ENCODE measurements at places on chromosomes 12 and 14. TPM values are rescaled to one million over a fixed set of nuclear protein-coding genes. Genes with fewer than 3 reads are reported as not detected.

- DNase-seq = no peak
- no peaks in the 10 kb centered on the region for H3K36me3 ChIP-seq
- H3K27me3 ChIP-seq = peaks cover 12% of the 10 kb centered on the region
- peaks cover 30% of the 10 kb centered on the region for H3K4me1 ChIP-seq
- H3K27ac ChIP-seq = no peak overlapping the region
Observed at GRCh38 chr12:131572626-131573025, 138.3 kb upstream of the SFSWAP start.

- no peaks in the 10 kb centered on the region for H3K27me3 ChIP-seq
- no peaks in the 10 kb centered on the region for H3K36me3 ChIP-seq
- H3K27ac ChIP-seq = no peak overlapping the region
Observed at GRCh38 chr12:90951432-90952105, 3.4 kb downstream of the CCER1 start.

DNA sequence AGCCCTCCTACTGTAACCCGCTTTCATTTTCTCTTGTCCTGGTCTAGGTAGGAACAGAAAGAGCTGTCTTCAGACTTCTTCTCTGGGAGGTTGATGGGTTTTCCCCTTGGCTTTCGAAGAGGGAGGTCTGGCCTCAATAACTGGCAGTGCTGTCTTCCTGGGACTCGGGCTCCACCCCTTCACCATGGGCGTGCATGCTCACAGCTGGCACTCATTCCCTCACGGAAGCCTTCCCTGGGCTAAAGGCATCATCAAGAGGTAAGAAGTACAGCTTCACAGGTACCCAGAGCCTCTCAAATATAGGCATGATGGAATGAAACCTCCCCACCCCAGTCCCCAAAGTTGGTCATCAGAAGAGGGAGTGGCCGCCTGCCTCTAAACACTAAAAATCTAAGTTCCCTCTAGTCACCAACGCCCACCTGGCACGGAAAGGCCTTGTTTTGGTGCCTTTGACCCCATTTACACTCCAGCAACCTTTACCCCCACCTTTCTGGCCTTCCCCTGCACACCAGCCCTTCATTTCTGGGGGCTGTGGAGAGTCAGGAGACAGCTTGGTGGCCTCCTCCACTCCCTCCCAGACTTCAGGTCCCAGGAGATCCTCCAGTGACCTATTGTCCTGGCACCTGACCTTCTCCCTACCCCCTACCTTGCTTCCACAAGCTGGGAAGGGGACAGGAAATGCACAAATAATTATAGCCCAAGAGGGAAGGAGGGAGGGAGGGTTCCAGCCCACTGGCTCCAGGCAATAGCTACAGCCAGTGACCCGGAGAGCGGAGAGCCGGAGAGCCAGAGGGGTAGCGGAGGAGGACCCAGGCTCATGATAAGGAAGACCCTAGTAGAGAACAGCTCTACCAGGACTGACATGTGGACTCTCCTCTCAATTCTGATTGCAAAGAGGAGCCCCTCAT is 2.8 kb downstream of the RAPGEF3 start:
- H3K27me3 ChIP-seq = peaks cover 13% of the 10 kb centered on the region
- no peak for DNase-seq
- H3K4me1 ChIP-seq = peaks cover 25% of the 10 kb centered on the region
- peak overlapping the region; percentile 32 for H3K4me3 ChIP-seq

GRCh38 chr12:55061024-55061423 is 41.2 kb downstream of the NEUROD4 start:
- H3K4me1 ChIP-seq = peaks cover 20% of the 10 kb centered on the region
- no peak overlapping the region for H3K27ac ChIP-seq
- no peaks in the 10 kb centered on the region for H3K36me3 ChIP-seq
- no peak overlapping the region for H3K4me3 ChIP-seq
- peaks cover 6% of the 10 kb centered on the region for H3K27me3 ChIP-seq

DNA sequence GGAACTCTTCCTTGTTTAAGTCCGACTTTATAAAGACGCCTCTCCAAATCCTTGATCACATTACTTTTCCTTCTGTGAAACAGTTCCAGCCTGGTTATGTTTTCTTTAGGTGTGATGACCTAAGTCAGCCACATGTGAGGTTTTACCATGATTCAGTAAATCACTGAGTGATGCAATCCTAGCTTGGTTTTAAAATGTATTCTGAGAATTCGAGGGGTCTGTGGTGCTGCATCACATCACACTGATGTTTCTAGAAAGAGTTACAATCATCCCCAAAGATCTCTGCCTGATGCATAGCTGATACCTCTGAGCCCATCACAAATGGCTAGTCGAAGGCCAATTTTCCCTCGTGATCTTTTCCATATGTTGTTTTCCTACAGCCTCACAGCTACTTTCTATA is 152.7 kb downstream of the ANO2 start:
- no peaks in the 10 kb centered on the region for H3K27me3 ChIP-seq
- DNase-seq = no peak
- H3K27ac ChIP-seq = no peak overlapping the region
- no peak overlapping the region for H3K4me3 ChIP-seq

- no peak for DNase-seq
- no peak overlapping the region for H3K27ac ChIP-seq
- peaks cover 2% of the 10 kb centered on the region for H3K36me3 ChIP-seq
- no peaks in the 10 kb centered on the region for H3K4me1 ChIP-seq
Observed at GRCh38 chr14:92074555-92074954, 31.8 kb downstream of the ATXN3 start.

DNA sequence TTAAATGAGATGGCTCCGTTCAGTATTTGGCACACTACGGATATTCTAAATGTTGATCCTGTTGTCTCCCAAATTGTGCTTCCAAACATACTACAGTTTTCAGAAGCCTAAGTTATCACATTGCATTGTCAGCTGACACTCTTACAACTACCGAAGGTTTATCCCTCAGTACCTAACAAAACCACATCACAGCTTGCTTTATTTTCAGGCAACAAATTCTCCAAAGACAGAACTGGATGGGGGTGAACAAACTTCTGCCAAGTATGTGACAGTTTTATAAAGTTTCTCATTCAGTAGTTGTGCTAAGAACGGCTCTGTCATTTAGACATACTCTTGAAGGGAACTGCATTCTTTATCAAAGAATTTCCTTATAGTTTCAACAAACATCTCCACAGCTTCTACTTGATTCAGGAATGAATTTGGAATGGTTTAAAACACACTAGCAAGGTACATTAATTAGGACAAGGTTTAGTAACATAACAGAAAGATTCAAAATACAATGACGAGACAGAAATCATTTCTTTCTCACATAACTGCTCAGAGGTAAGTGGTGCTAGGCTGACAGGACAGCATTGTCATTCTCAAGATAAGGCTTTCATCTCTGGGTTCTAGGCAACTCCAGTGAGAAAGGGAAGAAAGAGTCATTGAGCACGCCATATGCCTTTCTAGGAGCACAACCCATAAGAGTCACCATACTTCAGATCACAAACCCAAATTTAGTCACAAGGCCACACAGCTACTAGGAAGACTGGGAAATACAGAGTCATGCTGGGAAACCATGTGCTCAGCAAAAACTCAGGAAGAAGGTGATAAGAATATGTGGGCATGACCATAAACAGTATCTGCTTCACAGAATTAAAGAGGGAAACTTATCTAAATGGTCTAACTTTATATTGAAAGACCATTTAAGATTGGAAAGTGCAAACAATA is 100.7 kb downstream of the DUSP6 start:
- no peak overlapping the region for H3K4me3 ChIP-seq
- H3K4me1 ChIP-seq = peaks cover 23% of the 10 kb centered on the region
- H3K27me3 ChIP-seq = no peaks in the 10 kb centered on the region
- no peaks in the 10 kb centered on the region for H3K36me3 ChIP-seq
- DNase-seq = no peak

DNA sequence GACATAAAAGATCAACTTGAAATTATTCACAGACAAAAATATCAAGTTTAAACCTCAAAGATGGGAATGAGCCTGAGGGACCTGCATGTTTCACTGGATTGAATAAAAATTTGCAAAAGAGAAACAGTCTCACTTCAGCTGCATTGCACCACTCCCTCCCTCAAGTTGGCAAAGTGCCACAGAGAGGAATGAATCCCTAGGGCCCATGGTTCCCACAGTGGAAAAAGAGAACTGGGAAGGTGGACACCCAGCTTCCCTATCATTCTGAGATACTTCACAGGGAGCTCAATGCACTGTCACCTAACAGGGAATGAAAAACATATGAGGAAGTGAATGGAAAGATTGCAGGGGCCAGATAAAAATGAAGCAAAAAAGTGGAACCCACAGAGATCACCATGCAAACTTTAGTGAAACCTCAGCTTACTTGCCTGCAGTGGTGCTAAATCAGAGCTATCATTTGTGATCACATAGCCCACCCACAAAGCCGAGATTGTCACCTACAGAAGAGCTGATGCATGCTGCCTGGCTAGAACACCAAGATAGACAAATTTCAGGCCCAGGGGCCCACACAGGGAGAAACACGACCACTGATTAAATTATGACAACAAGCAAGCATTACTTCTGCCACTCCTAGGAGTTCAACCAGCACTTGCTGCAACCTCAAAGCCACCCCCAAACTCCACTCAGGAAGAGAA is 911.3 kb downstream of the LRFN5 start:
- H3K4me3 ChIP-seq = no peak overlapping the region
- no peaks in the 10 kb centered on the region for H3K27me3 ChIP-seq
- no peak overlapping the region for H3K27ac ChIP-seq
- DNase-seq = no peak
- H3K36me3 ChIP-seq = no peaks in the 10 kb centered on the region
- no peaks in the 10 kb centered on the region for H3K4me1 ChIP-seq

GRCh38 chr12:2341871-2342270 is 289.1 kb downstream of the CACNA1C start:
- DNase-seq = no peak
- H3K36me3 ChIP-seq = no peaks in the 10 kb centered on the region
- H3K4me3 ChIP-seq = no peak overlapping the region
- no peak overlapping the region for H3K27ac ChIP-seq
- no peaks in the 10 kb centered on the region for H3K27me3 ChIP-seq

DNA sequence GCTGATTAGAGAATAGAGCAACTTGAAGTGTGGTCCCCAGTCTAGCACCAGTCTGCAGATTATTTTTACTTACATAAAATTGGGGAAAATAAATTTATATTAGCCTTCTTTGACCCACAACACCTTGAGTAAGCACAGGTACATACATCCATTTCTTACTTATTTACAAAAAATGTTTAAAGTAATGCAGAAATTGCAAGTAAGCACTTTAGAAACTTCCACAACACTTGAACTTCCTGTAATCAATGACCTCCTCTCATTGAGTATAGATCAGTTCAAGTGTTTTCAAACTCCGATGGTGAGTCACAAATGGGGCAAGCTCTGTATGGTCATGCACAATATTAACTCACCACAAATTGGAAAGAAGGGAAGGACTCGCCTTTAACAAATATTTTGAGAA is 83.3 kb downstream of the KIF21A start:
- H3K27ac ChIP-seq = no peak overlapping the region
- no peaks in the 10 kb centered on the region for H3K4me1 ChIP-seq
- DNase-seq = no peak
- H3K36me3 ChIP-seq = peaks cover 35% of the 10 kb centered on the region
- no peak overlapping the region for H3K4me3 ChIP-seq

- peaks cover 7% of the 10 kb centered on the region for H3K27me3 ChIP-seq
- H3K4me1 ChIP-seq = no peaks in the 10 kb centered on the region
- no peak overlapping the region for H3K4me3 ChIP-seq
- no peaks in the 10 kb centered on the region for H3K36me3 ChIP-seq
- H3K27ac ChIP-seq = no peak overlapping the region
Observed at GRCh38 chr14:54502602-54503001, 7.1 kb upstream of the CGRRF1 start.

GRCh38 chr12:127237151-127237550 is 1029.8 kb upstream of the TMEM132C start:
- H3K4me1 ChIP-seq = no peaks in the 10 kb centered on the region
- H3K27me3 ChIP-seq = peaks cover 3% of the 10 kb centered on the region
- no peak overlapping the region for H3K4me3 ChIP-seq
- DNase-seq = no peak
- H3K36me3 ChIP-seq = no peaks in the 10 kb centered on the region

The ITGA7 gene
- 63.7 TPM for total RNA-seq

The PLEKHD1 gene
- 0.14 TPM for total RNA-seq

The GLIPR1L2 gene
- 0.40 TPM for total RNA-seq

The DUSP16 gene
- 32.0 TPM for total RNA-seq

The DDN gene
- 0.64 TPM for total RNA-seq
